ENCODE measurements at places on chromosomes 5 and 9.

DNA sequence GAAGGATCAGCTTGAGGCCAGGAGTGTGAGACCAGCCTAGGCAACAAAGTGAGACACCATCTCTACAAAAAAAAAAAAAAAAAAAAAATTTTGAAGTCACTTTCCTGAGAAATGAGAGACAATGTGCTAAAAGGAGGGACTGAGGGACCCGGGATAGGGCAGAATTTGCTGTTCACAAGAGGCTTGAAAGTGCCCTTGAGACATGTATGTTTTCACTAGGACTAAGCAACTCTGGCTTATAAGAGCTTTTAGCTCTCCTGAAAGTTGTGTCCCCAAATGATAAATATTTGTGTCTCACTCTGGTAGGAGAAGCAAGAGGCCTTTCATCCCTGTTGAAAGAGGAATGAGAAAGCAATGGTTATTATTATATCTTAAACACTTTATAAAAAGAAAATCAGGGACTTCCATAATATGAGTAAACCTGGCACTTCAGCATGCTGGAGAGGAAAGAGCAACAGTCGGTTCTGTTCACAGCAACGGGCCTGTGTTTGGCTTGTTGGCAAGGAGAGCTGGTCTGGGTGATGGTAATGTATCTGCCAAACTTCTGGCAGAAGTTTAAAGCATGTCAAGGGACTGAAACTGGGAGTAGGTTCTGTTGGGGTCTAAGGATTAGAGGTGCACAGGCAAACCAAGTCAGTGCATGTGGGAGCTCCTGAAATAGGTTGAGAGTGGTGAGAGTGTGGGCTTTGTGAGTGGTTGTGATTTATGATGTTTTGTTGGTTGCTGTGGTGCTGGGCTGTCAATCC, 32.2 kb downstream of the ENTREP1 start:
- no peak for DNase-seq

GRCh38 chr9:134975253-134975652, 57.5 kb upstream of the FCN1 start:
- no peak for DNase-seq

GRCh38 chr9:132769906-132770769, 99.9 kb downstream of the GTF3C4 start:
- DNase-seq: peak; percentile 46

DNA sequence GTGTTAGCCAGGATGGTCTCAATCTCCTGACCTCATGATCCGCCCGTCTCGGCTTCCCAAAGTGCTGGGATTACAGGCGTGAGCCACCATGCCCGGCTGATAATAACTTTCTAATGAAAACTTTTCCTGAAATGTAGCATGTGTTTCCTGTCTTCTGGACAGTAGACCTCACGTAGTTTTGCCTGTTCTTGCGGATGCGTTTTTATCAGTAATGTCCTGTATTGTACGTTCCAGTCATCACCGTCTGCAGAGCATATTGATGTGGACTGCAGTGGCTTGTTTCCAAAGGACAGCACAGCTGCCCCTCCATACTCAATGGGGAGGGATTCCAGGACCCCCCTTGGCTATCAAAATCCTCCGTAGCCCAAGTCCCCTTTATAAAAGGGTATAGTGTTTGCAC, 12.8 kb downstream of the EXOC3 start:
- DNase-seq: no peak

DNA sequence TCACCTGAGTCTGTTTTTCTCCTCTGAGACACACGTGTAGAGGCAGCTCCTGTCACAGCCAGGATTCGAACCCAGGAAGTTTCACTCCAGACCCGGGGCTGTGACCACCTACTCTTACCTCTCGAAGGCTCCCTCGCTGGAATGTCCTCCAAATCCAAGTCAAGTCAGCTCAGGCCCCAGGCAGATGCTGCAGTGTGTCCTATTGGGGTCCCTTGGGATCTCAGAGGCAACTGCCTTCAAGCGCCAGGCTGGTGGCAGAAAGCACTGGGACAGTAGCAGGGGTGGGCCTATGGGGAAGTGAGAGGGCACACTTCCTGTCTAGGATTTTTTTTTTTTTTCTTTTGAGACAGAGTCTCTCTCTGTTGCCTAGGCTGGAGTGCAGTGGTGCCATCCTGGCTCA, 762 bp upstream of the ST6GALNAC4 start:
- no peak for DNase-seq

GRCh38 chr5:157593052-157593757, 17.6 kb upstream of the ADAM19 start:
- DNase-seq: no peak

DNA sequence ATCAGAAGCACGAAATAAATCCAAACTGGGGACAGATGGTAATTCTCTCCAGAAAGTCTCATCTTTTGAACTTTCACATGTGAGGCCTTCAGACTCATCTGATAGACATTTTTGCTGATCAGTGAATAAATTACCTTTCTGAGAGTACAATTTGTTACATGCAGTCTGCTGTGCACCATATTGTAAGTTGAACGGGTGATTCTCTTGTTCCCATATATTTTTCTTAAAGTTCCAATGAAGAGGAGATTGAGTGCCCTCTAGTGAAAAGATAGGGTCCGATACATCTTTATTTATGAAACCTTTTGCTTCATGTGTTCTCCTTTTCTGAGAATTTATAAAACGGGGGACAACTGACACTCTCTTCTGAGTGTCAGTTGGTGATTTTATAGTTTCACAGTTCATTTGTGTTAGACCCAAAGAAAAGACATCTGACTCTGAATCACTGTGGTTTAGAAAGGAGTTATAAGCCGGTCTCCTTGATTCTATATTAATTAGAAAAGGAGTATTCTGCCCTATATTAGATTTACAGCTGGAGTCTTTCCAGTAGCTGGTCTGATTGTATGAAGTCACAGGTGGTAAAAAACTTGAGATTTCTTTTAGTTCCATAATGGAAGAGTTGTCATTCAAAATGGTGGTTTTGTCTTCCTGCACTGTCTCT, 30.4 kb downstream of the GNG10 start:
- no peak for DNase-seq

DNA sequence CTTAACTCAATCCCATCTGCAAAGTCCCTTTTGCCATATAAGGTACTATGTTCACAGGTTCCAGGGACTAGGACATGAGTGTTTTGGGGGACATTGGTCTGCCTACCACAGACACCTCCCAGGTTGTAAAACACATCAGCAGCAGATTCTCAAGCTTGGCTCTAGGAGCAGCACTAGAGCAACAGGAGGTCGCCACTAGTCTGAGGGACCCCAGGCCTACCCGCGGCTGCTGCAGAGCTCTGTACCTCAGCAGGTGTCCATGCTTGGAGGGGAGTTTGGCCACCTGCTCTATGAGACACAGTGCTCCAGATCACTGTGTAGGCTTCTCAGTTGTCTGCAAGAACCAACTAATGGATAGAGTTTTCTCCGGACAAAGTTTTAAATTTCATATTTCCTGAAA, 262.2 kb upstream of the ARRDC3 start:
- DNase-seq: no peak

GRCh38 chr5:153080940-153081339, 409.5 kb upstream of the GRIA1 start:
- no peak for DNase-seq

GRCh38 chr9:4225291-4226028, 74.4 kb downstream of the GLIS3 start:
- DNase-seq: no peak

GRCh38 chr5:79464695-79465332, 49.1 kb downstream of the HOMER1 start:
- DNase-seq: no peak

- no peak for DNase-seq
These were observed 31.1 kb downstream of the DIMT1 start for GRCh38 chr5:62372600-62372999.

DNA sequence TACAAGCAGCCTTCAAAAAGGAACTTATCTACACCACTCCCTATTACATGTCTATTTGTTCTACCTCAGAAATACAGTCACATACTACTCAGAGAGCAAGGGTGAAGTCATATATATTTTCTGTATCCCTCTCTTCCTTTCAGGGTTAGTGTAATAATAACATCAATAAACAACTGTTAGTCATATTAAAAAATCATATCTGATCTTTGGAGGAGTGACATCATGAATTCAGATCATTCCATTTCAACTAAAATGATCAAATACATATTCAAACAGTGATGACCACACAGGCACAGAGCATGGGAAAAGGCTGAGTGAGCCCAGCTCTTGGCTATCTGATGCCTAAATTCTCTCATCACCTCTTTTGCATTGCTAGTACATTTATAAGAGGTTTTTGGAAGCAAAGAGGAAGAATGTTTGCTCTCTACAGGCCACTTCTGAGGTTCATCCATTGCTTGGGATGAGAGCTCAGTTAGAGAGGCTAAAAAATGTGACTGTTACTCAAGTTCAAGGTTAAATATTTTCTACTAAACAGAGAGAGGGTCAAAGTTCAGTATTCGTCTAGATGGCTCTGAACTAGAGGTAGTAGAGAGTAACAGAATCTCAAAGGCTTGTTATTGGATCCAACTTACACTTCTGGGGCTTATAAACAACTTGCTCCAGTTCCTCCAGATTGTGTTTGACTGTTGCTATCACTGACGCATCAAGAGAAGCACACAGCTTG, 39.0 kb downstream of the RIGI start:
- DNase-seq: no peak

DNA sequence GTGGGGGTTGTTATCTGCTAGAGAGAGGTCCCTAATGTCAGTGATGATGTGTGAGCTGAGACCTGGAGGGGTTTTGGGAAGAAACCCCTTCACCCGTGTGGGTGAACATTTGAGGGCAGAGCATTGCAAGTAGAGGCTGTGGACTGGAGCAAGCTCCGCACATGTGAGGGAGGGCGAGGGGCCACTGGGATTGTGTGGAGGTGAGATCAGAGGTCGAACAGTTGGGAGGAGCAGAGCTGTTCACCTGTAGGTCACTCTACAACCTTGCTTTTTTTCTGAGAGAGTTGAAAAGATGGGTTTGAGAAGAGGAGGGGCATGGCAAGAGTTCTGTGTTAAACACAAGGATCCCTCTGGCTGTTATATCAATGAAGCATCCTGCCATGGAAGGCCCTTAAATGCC, 480.4 kb upstream of the ZNF608 start:
- no peak for DNase-seq

GRCh38 chr9:38234479-38235170, 157.9 kb upstream of the ALDH1B1 start:
- DNase-seq: no peak

DNA sequence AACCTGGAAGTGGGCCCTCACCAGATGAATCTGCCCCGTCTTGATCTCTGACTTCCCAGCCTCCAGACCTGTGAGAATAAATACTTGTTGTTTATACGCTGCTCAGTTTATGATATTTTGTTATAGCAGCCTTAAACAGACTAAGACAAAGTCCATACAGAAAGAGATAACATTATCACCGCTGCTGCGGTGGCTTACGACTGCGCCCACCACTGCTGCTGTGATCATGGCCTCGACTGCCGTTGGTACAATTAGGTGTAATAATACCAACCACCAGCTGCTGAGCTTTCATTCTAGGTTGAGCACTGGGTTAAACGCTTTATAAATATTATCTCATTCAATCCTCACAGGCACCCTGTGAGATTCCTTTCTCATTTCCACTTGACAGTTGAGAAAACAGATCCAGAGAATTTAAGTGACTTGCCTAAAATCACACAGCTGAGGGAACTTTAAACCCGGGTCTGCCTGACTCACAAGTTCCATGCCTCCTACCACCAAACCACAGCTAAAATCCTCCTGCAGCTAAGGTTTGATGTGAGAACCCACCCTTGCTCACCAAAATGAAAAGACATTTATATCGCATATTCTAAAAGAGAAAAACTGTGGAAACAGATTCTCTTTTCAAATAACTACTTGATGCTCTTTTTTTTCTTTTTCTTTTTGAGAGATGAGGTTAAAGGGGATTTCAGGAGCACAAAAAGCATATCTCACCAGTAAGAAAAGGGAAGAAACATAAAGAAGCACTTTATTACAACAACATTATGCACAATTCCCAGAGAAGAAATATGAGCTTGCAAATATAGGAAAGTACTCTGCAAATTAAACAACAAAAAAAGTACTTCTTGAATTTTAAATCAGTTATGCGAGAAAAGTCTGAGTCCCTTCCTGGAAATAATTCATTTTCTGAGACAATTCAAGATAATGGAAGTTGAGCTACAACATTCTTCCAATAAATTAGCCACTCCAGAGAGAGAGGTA, 23.9 kb downstream of the GOLM1 start:
- no peak for DNase-seq
